ENCODE measurements at places on chromosomes 5 and 9.
A peak's percentile ranks its signal among the peaks of the same experiment; 100 is the strongest.

DNA sequence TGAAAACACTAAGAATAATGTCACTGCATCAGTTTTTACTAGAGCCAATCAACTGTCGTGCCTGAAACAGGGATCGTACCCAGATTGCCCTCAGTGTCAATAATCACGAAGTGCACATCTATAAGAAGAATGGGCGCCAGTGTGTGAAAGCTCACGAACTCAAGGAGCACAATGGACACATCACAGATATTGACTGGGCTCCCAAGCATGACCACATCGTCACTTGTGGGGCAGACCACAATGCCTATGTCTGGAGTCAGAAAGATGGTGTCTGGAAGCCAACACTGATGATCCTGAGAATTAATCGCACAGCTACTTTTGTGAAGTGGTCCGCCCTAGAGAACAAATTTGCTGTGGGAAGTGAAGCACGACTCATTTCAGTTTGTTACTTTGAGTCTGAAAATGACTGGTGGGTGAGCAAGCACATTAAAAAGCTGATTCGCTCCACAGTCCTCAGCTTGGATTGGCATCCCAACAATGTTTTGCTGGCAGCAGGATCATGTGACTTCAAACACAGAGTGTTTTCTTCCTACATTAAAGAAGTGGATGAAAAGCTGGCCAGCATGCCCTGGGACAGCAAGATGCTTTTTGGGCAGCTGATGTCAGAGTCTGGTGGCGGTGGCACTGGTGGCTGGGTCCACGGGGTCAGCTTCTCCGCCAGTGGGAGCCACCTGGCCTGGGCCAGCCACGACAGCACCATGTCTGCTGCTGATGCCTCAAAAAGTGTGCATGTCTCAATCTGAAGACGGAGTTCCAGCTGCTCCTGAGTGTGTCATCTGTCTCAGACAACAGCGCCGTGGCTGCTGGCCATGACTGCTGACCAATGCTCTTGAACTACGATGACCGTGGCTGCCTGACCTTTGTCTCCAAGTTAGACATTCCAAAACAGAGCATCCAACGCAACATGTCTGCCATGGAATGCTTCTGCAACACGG is 32.2 kb downstream of the NSA2 start:
- peak; percentile 48 for DNase-seq

DNA sequence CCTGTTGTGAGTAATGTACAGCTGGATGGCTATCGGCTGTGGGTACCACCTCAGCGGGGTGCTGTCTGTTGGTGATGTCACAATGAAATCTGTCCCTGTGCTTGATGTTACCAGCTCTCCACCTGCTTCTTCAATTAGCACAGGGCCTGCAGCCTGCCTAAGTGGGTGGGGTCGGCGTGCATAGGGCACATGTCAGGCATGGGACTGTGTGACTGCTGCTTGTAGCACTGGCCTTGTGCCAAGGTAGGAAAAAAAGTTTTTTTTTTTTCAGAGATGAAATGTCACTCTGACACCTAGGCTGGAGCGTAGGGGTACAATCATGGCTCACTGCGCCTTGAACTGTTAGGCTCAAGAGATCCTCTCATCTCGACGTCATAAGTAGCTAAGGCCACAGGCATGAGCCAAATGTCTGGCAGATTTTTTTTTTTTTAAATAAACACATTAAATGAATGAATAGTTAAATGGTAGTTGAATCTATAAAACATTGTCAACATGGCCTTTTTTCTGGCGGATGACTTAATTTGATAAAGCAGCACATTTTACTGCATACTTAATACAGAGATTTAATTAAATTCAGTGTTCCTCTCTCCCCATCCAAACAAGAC is 222.5 kb downstream of the NXNL2 start:
- DNase-seq: no peak

GRCh38 chr9:111375817-111376564 is 46.0 kb upstream of the OR2K2 start:
- no peak for DNase-seq

- DNase-seq: no peak
Measured at GRCh38 chr9:125911861-125912644, 164.9 kb downstream of the PBX3 start.
